ENCODE measurements at places on chromosomes 1 and 21.

- DNase-seq, result no peak
Measured at GRCh38 chr1:245292553-245292952, 137.8 kb downstream of the KIF26B start.

DNA sequence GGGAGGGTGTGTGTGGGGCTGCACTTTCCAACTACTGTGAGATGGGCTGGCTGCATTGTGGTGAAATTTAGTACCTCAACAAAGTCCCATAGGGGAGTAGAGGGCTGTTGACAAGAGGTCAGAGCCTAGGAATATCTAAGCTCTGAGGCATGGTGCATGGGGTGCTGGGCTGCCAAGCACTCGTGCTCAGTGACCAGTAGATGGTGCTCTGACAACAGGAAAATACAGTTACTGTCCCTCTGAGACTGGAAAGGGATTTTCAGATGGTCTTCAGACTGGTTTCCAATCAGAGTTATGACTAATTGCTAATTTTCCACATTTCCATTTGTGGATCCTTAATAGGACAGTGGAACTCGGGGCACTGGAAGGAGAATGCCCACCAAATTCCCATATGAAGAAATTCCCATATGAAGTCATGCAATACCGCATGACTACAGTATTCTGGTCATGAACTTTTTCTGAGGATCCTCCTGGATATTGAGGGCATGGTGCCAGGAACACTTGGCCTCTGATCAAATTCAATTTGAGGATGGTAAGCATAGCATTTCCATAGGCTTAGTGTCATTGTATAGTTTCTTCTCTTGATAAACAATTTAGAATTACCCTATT, 4.1 kb upstream of the CACNA1E start:
- DNase-seq, result peak; percentile 13

GRCh38 chr21:36703626-36704280, 4.8 kb downstream of the SIM2 start:
- no peak for DNase-seq

GRCh38 chr1:229032375-229032774, 238.5 kb upstream of the RAB4A start:
- DNase-seq, result no peak

DNA sequence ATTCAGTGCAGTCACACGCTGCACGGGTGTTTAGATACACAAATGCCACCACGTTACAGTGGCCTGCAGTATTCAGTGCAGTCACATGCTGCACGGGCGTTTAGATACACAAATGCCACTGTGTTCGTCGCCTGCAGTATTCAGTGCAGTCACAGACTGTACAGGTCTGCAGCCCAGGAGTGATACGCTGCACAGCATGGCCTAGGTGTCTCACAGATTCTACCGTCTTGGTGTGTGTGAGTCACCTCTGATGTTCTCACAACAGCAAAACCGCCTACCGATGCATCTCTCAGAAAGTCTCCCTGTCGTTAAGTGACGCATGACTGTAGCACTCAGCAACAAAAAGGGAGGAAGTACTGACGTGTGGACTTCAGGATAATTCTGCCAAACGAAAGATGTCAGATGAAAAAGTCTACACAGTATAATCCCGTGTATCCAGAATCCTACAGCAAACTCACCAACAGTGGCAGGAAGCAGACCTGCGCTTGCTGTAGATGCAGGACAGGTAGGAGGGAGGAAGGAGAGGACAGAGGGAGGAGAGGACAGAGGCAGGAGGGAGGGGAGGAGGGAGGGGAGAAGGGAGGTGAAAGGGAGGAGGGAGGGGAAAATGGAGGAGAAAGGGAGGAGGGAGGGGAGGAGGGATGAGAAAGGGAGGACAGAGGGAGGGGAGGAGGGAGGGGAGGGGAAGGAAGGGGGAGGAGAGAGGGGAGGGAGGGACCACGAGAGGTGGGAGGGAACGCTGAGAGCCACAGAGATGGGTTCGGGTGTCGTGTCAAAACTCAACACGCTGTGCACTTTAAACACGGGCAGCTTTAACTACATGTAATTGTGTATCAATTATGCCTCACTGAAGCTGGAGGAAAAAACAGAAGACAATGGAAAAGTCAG, 36.3 kb upstream of the PCBP3 start:
- no peak for DNase-seq

DNA sequence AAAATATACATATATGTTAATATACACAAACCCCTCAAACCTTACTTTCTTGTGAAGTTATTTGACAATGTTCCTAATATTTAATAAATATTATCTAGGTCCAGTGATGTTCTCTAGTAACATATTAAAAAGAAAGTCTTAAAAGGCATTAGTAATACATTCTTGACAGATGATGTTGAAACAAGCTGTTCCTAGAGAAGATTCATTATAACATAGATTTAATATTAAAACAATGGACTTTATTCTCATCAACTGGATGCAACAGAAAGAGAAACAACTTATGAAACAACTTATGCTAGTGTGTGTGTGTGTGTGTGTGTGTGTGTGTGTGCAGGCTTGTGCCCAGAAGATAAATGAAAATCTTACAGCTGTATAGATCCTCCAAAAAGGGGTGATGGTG, 68.5 kb upstream of the PLXNA2 start:
- no peak for DNase-seq

- DNase-seq, result no peak
Measured at GRCh38 chr1:194047921-194048320, 861.5 kb upstream of the B3GALT2 start.

DNA sequence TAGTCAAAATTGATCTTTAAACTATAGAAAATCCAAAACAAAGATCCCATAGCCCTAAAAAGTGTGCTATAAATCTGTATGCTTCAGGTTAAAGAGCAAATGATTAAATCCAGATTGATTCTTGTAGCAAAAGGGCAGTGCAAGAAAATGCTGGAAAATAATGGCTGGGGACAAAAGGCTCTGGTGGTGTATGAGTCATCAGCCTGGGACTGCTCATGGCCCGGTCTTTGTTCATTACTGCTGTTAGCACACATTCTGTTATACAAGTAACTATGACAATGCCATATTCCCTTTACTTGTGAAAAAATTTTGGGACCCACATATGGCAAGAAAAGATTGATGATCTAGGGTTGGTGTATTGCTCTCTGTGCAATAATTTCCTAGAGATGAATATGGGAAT, 89.1 kb downstream of the RWDD3 start:
- no peak for DNase-seq

DNA sequence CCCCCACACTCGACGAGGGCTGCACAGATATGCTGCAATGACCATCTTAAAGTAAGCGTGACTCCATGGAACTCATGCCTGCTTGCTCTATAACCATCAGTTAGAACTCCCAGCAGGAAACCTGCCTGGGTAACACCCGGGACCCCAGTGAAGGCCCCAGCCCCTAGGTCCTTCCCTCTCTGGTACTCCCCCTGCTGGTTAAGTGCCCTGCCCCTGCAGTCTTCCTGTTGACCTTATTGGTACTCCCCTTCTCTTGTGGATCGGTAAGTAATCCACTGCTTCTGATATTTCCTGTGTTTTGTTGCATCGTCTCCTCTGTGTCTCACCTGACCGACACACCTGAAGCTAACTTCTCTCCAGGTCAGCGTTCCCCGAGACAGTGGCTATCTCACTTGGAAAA, 104.8 kb upstream of the COG2 start:
- DNase-seq, result peak; percentile 23

- DNase-seq, result no peak
Measured at GRCh38 chr1:232134365-232134764, 495.6 kb downstream of the SIPA1L2 start.

DNA sequence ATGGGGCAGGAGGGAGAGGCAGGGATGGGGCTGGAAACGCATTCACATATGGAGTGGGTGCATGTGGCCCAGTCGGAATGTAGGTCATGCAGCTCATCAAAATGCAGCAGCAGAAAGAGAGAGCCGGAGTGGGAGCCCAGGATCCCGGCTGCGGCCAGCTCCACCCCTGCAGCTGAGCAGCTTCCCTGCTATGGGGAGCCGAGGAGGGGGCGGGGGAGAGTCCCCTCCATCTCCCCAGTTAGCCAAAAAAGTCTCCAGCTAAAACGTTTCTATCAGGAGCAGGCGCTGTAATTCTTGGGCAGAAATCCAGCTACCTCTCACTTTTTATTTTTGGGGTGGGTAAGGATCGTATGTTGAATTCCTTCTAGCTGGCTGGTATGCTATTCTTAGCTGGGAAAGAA, 39.7 kb downstream of the MRPL37 start:
- no peak for DNase-seq

DNA sequence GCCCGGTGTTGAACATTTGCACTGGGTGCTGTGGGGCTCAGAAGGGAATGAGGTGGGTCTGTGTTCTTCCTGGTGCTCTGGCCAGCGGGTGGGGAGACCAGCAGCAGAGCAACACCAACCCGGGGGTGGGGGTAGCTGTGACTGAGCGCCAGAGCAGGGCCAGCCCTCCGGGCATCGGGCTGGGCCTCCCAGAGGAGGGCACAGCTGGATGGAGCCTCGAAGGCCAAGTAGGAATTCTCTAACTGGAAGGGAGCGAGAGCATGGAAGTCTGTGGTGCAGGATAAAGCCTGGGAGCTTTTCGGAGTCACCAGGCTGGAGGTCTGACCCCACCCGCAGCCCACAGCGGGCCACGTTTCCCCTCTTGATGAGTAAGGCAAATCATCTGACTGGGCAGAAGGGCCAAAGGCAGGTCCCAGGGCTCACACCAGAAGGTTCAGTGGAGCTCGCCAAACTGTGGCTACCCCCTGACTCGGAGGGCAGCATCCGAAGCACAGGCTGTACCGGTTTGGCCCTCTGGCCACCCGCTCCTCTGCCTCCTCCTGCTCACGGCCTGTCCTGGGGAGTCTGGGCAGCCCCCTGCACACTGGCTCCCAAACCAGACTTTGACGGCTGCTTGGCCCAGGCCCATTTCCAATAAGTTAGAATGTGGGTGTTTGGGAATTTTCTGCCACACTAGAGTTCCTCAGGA, 18.8 kb downstream of the SLC1A7 start:
- DNase-seq, result no peak

DNA sequence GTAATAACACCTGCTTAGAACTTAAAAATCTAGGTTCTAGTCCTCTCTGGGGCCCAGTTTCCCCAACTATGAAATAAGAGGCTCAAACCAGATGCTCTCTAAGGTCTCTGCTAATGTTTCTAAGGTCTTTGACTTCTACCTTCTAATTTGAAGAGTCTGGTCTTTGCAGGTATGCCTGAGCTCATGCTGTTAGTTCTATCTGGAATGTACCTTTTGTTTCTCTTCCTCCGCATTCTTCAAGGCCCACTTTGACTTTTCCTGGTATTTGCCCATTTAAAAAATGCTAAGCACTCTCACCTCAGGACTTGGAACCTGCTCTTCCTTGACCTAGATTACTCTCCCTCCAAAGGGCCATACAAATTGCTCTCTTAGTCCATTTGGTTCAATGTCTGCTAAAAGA, 13.5 kb downstream of the SLC35D1 start:
- no peak for DNase-seq

- DNase-seq, result no peak
Measured at GRCh38 chr1:168180148-168180524, 1.4 kb downstream of the TIPRL start.

DNA sequence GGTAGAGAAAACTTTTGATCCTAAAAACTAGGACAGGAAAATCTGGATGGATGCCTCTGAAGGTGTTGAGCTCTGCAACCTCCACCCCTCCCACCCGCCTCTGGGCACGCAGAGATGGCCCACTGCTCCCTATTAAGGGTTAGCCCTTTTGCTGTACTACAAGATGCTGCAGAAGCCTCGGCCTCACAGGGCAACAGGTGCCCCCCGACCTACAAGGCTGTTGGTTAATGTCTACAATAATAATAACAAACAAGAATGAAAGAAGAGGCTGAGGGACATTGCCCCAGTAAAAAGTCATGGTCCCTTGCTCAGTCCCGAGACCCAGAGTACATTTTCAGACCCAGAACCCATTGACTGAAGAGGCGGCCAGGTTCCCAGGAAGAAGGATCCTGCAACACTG, 7.5 kb upstream of the DESI2 start:
- DNase-seq, result no peak

- no peak for DNase-seq
Measured at GRCh38 chr1:206415942-206416341, 54.3 kb upstream of the IKBKE start.

DNA sequence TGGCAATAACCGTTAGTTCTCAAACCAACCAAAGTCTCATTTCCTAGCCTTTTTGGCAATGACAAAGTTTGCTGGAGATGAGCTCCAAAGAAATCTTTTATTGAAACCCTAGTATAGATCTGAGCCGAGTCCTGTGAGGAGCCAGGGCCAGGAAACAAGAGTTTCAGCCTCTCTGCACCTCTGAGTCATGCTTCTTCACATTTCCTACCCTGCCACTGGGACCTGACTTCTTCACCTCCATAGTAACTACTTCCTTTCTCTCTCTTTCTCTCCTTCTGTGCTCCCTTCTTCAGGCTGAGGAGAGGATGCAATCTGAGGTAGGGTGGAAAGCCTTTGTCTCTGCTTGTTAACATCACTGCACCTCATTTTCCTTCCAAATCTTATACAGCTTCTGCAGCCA, 38.7 kb upstream of the IPO9 start:
- DNase-seq, result no peak

- DNase-seq, result no peak
Measured at GRCh38 chr21:20108016-20108415, 890.2 kb upstream of the NCAM2 start.

- no peak for DNase-seq
Measured at GRCh38 chr1:222656391-222657155, 38.7 kb downstream of the MIA3 start.

DNA sequence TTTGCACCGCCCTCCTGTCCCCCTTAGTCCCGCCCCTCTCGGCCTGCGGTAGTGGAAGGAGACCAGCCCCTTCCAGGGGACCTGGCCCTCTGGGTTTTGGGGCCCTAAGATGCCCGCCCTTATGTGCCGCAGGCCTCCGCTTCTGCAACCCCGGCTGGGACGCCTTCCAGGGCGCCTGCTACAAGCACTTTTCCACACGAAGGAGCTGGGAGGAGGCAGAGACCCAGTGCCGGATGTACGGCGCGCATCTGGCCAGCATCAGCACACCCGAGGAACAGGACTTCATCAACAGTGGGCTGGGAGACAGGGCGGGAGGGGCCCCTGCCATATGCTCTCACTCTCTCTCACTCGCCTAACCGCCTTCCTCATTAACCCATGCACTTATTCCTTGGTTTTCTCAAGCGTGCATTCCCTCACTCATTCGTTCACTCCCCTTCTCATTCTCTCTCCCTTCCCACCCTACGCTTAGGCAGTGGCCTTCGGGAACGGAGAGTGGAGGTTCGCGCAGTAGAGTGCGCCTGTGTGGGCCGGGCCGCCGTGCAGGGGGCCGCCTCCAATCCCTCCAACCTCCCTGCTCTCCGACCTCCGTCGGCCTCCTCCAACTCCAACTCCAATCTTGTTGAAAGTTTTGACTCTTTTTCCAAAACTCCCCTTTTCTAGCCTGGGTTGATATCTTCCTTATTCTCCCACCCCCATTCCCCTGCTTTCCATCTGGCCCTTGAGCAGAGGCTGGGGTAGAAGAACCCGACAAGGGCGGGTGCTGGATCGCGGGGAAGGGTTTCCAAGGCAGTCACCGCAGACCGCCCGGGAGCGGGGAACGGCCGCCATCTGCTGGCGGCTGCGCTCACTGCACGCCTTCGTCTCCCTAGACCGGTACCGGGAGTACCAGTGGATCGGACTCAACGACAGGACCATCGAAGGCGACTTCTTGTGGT, 15.2 kb downstream of the BCAN start:
- peak; percentile 93 for DNase-seq
